ENCODE measurements at places on chromosomes 1 and 21.

- no peak for DNase-seq
Measured at GRCh38 chr1:150082494-150082893, 14.9 kb downstream of the VPS45 start.

DNA sequence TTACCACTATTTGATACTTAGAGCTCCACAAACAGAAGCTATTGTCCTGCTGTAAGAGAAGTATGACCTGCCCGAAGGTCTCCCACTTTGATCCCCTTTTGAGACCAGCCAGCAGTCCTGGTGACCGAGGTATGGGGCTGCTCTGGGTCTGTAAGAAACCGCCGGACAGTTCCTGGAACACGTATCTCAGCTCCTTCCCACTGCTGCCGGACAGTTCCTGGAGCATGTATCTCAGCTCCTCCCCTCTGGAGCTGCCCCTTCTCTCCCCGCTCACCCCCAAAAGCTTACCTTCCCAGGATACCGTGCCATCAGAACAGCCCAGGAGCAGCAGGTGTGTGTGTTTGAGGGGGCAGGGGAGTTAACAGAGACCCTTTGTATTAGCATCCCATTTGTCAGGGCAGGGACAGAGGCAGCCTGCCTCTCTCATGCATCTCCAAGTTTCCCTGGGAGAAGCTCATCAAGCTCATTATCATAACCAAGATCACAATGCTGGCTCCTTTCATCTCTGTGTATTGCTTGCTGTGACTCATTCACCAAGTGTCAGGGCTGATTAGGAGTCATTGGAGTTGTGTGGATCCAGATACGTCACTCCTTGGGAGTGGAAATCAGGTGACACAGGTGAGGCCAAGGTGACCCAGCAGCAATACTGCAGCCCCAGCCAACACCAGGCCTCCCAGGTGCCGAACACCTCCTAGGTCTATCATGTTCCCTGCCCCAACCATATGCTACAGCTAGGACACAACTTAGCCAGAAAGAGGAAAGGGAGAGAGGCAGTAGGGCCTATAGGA lies 25.3 kb downstream of the OPTC start:
- DNase-seq, result peak; percentile 18

- DNase-seq, result no peak
Measured at GRCh38 chr1:236365999-236366570, 28.0 kb upstream of the EDARADD start.

- DNase-seq, result no peak
Measured at GRCh38 chr1:41449326-41449921, 35.1 kb downstream of the EDN2 start.

DNA sequence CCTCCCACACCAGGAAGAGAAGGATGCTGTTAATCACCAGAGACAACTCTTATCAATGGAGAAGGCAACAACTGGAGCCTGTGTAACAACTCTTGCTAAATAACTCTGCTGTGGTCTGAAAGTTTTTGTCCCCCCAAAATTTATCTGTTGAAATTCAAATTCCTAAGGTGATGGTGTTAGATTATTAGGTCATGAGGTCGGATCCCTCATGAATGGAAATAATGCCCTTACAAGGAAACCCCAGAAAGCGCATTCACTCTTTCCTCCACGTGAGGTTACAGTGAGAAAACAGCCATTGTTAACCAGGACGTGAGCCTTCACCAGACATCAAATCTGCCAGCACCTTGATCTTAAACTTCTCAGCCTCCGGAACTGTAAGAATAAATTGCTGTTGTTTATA lies 141.9 kb upstream of the CXADR start:
- no peak for DNase-seq

GRCh38 chr1:236502972-236503639 lies 20.7 kb upstream of the LGALS8 start:
- DNase-seq, result peak; percentile 80

- no peak for DNase-seq
Measured at GRCh38 chr1:61609040-61609439, 115.9 kb downstream of the TM2D1 start.

DNA sequence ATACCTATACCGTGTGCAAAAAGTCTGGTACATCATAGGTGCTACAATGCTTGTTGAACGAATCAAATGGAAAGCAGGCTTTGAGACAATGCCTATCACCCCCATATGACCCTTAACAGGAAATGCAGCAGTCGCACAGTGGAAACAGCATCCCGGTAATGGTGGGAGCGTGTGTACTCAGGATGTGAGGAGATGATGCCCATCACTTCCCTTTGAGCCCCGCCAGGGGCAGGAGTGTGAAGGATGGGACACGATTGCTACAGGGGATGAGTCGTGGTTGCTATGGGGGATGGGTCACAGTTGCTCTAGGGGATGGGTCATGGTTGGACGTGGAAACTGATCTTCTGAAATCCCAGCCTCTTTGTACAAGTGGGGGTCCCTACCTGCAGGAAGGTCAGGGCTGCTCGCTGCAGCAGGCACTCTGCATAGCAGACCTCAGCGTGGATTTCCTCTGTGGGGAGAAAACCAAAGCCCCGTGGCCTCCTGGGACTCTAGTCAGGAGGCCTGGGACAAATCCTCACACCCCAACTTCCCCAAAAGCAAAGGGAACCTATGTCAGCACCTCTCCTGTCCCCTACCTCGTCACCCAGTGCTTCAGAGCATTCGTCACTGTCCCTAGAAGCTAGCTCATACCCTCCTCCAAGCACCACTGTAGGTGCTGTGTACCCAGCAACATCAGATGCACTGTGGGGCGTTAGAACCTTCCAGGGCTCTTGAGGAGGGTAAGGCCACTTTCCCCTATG lies 19.3 kb downstream of the TTC39A start:
- no peak for DNase-seq

GRCh38 chr1:157315544-157315943 lies 177.3 kb upstream of the ETV3 start:
- DNase-seq, result no peak

- no peak for DNase-seq
Measured at GRCh38 chr1:113123737-113124136, 50.7 kb downstream of the LRIG2 start.

DNA sequence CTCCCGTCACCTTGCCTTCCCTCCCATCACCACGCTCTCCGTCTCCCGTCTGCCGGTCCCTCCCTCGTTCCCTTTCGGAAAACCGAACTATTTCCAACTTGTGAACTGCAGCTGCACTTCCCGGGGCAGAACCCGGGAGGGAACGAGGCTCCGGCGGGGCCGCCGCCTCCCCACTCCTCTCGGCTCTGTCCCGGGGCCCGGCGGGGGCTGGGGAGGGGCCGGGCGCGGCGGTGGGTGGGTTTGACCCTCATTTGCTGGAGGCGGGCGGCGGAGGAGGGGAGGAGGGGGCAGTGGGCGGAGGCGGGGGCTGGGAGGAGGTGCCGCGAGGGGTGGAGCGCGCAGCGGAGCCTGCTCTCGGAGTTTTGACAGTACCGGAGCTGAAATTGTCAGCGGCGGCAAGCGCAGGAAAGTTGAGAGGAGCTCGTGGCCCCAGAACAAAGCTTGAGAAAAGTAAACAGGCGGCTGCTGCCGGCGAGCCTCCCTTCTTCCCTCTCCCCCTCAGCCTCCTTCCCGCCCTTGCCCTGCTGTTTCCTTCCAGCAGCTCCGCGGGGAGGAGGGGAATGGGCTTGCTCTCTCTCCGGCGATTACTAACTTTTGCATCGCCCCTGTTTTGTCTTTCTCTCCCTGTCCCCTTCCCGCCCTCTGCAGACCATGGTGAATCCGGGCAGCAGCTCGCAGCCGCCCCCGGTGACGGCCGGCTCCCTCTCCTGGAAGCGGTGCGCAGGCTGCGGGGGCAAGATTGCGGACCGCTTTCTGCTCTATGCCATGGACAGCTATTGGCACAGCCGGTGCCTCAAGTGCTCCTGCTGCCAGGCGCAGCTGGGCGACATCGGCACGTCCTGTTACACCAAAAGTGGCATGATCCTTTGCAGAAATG lies 2.9 kb downstream of the LMO4 start:
- DNase-seq, result peak; percentile 82

- DNase-seq, result peak; percentile 73
Measured at GRCh38 chr21:33587792-33588484, 546 bp downstream of the DONSON start.

DNA sequence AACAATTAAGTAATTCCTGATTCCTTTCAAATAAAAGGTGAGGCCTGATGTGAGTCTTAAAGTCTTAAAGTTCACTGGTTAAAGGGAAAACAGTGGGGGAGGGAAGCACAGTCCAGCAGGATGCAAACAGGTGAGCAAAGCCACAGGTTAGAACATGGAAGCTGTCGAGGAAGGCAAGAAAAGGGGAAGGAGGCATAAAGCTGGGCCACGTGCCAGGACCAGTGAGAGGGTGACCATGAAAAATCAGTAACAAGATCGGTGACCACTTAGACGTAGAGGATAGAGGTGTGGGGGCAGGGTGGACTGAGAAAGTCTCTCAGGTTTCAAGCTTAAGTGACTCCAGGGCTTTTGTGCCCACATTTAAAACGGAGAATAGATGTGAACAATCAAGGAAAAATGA lies 231.3 kb downstream of the SETD4 start:
- DNase-seq, result peak; percentile 53

- DNase-seq, result no peak
Measured at GRCh38 chr1:213164561-213164960, 113.5 kb downstream of the RPS6KC1 start.

DNA sequence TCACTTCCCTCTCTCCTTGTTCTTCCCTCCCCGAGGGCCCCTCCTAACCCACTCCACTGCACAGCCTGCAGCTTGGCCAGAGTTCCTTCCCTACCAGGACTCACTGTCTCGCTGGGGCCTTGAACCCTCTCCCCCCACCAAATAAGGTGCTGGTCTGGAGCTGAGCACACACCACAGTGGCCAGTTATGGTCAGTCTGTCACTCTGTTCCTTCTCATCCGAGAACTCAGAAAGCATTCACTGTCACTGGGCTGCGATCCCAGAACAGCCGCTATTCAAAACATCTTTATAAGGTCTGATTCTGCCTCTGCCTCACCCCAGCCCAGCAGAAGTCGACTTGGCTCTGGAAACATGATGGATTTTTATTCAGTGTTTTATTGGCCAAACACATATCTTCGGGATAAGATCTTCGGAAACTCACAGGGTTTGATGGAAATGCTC lies 19.8 kb upstream of the LBR start:
- no peak for DNase-seq

GRCh38 chr1:33043267-33044092 lies 6.8 kb upstream of the AK2 start:
- DNase-seq, result no peak

DNA sequence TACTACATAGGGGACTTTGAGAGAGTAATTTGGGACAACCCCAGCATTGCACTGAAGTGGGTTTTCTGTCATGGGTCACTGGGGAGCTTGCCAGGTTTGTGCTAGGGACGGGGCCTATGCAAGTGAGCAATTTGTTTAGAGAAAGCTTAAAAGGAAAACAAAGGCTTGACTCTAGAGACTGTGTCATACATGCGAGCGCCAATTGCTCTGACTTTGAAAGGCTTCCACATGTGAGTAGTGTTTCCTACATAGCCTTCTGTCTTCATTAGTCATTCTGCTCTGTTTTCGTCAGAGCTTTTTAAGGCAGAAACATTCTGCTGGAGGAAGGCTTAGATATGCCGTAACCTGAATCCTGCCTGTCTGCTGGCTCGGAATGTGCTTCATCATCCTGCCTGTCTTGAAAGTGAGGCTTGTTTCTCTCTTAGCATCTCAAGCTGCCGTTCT lies 28.4 kb downstream of the TRIM45 start:
- DNase-seq, result no peak

GRCh38 chr1:78227705-78228635 lies 182.2 kb downstream of the GIPC2 start:
- no peak for DNase-seq

DNA sequence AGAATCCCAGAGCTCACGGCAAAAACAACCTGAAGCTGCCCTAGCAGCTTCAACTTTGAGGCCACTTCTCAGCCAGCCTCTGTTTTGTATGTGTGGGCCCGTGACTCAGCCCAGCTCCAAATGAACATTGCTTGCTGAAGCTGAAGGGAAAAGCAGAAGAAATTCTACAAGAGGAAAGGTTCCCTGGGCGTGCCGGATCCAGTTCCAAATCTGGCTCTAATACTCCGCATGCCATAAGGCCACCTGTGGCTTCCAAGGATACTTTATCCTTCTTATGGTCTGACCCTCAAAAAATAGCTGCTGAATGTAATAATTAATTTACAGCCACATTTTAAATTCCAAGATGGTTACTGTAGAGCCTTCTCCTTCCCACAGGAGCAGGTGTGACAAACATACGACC lies 24.3 kb downstream of the TSPAN2 start:
- no peak for DNase-seq

- DNase-seq, result no peak
Measured at GRCh38 chr1:228263636-228264035, 55.8 kb downstream of the OBSCN start.

DNA sequence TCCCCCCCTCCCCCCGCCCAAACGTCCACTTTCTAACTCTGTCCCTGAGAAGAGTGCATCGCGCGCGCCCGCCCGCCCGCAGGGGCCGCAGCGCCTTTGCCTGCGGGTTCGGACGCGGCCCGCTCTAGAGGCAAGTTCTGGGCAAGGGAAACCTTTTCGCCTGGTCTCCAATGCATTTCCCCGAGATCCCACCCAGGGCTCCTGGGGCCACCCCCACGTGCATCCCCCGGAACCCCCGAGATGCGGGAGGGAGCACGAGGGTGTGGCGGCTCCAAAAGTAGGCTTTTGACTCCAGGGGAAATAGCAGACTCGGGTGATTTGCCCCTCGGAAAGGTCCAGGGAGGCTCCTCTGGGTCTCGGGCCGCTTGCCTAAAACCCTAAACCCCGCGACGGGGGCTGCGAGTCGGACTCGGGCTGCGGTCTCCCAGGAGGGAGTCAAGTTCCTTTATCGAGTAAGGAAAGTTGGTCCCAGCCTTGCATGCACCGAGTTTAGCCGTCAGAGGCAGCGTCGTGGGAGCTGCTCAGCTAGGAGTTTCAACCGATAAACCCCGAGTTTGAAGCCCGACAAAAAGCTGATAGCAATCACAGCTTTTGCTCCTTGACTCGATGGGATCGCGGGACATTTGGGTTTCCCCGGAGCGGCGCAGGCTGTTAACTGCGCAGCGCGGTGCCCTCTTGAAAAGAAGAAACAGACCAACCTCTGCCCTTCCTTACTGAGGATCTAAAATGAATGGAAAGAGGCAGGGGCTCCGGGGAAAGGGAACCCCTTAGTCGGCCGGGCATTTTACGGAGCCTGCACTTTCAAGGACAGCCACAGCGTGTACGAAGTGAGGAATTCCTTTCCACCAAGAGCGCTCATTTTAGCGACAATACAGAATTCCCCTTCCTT lies 158.1 kb downstream of the RUNX1 start:
- peak; percentile 84 for DNase-seq

GRCh38 chr1:59005491-59006288 lies 221.8 kb upstream of the JUN start:
- DNase-seq, result peak; percentile 30

- DNase-seq, result no peak
Measured at GRCh38 chr1:1753607-1754005, 24.7 kb downstream of the NADK start.

GRCh38 chr1:54387419-54387818 lies 18.8 kb downstream of the SSBP3 start:
- no peak for DNase-seq
